Posterior vena cava (tissue), 2 donors: ENCODE measurements at places on chromosomes 1 and 21.

DNA sequence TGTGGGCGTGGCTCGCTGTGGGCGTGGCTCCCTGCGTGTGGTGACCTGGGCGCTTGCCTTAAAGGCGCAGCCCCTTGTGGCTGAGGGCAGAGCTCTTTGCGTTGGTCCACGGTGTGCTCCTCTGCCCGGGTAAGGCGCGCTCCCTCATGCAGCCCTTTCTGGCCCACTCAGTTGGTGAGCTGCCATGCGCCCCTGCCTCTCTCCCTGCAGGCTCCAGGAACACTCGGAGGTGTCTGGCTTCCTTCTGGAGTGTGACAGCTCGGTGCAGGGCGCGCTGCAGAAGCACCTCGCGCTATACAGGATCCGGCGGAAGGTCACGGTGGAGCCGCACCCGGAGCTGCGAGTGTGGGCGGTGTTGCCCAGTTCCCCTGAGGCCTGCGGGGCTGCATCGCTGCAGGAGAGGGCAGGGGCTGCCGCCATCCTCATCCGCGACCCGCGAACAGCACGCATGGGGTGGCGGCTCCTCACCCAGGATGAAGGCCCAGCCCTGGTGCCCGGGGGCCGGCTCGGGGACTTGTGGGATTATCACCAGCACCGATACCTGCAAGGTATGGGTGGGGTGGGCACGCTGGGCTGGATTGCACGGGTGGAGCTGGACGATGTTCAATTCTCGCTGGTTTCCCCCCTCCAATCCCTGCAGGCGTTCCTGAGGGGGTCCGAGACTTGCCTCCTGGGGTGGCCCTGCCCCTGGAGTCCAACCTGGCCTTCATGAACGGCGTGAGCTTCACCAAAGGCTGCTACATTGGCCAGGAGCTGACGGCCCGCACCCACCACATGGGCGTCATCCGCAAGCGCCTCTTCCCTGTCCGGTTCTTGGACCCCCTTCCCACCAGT lies 9.1 kb downstream of the IBA57 start:
- DNase-seq: peak; percentile 82

GRCh38 chr1:224212618-224213061 lies 29.6 kb downstream of the DEGS1 start:
- DNase-seq: peak; percentile 70

GRCh38 chr1:66261364-66261763 lies 272.6 kb upstream of the SGIP1 start:
- DNase-seq: no peak

DNA sequence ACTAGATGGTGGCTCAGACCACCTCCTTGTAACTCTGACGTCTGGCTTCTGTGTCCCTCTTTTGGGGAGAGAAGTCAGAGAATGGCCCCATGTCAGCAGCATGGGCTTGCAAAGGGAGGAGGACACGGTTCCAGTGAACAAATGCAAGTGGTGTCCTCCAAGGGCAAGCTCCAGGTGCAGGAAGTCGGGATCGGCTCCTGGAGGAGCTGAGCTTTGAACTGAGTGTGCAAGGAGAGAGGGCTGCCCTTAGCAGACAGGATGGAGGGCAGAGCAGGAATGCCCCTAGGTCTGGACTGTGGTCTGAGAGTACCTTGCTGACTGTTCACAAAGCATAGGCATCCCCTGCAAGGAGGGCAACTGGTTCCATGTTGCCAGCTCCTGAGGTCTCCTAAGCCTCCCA lies 17.3 kb downstream of the PKP1 start:
- DNase-seq: no peak

DNA sequence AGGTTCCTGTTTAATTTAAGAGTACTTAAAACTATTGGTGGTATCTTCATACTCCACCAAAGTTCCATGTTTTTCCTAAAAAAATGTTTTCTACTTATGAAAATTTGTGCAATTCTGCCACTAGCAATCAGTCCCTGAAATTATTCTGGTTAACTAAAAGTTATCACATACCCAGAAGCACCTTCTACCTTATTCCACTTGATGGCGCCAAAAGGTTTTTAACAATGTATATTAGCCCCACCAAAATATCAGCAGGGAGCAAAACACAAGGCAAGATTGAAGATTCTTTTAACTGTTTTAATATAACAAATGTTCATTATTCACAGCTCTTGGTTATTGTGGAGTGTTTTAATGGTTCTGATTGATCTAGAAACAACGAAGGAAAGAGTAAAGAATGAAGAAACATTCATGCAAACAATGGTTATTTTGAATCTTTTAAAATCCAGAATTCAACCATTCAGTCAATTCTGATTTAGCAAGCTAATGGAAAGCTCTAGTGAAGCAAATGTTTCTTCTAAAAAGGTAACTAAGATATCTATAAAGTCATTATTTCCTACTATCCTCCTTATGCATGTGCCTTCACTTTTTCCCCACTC lies 67.2 kb downstream of the TTLL7 start:
- no peak for DNase-seq

DNA sequence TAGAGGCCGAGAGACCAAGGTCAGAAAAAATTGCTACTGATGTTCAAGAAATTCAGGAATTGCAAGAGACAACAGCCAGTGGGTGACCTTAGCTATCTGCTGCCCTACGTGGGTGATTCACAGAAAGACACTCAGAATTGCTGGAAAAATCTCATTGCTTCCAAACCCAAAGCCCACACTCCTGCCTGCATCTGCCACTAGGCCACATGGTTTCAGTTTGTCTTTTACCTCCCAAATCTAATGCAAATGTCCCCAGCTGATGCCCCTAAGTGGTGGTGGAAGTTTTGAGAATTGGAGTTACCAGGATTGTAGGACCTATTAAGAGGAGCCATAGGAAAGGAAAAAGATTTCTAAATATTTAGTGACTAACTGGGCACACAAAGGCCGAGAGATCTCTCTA lies 341.5 kb upstream of the CHRM3 start:
- no peak for DNase-seq

DNA sequence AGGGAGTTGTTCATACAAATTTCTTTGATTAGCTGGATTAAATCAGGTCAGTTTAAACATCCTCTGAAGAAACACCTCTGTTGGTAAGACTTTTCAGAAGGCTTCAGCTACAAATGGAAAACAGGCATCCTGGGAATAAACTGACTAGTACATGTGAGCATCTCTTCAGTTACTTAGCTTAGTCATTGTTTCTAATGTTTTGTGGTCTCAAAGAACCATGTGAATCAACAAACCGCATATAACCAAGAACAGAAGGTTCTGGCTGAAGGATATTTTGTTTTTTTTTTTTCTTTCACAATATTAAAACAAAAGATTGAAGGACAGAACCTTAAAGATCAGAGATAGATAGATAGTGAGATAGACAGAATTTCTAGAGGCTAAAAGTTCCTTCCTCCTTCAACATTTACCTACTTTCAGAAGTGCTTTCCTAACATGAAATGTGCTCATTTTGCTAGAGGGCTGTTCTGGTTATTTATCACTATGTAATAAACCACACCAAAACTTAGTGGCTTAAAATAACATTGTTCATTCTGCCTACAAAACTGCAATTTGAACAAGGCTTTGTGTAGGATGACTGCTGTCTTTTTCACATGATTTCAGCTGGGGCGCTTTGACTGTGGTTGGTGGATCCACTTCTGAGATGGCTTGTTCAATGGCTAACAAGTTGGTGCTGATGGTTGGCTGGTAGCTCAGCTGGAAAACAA lies 119.8 kb upstream of the PTGFR start:
- DNase-seq: no peak

DNA sequence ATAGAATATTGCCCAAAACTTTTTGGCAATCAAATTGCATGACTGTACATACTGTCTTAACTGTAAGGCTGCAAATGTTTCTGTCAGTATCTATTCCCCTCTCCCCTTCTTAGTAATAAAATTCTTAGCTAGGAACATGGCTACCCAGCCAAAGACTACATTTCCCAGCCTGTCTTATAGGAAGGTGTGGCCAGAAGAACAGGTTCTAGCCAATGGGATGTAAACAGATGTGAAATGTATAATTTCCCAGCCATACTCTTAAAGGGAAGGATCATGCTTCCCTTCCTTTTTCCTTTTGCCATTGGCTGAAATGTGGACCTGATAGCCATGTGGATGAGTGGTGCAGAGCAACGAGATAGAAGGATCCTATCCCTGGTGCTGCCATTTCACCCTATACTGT lies 7.0 kb upstream of the HIVEP3 start:
- no peak for DNase-seq

DNA sequence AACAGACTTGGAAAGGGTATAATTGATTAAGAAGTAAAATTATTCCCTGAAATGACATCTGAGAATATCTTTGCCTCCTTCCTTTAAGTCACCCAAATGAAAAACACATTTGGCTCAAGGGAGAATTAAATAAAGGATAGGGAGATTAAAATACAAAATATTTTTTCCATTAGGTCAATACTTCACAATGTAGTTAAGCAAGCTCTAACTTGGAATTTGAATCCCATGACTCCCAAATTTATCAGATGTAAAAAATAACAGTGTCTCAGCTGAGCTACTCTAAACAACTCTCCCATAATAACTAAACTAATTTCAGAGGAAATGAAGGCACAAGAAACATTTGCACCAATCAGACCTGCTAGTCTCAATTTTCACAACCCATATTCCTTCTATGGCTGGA lies 6.5 kb upstream of the NMNAT2 start:
- no peak for DNase-seq

GRCh38 chr1:236920286-236920894 lies 83.9 kb downstream of the MT1HL1 start:
- DNase-seq: no peak

DNA sequence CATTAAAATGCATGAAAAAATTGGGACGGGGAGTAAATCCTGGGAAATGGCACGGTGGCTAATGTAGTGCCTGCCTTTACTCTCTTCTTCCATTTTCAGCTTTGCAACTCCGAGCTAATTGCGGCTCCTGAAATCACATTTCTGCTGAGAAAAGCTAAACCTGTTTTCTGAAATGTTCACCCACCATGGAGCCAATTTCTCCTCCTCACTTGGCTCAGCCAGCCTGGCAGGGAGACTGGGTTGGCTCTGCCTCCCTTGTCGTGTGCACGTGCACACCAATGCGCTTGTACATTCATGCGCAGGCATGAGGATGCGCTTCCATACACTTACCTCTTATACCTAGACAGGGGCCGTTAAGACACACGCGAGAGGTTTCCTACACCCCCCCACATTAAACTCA lies 165.4 kb downstream of the PLXNA2 start:
- DNase-seq: peak; percentile 23

GRCh38 chr1:47797575-47797974 lies 199.6 kb downstream of the TRABD2B start:
- peak; percentile 88 for DNase-seq

DNA sequence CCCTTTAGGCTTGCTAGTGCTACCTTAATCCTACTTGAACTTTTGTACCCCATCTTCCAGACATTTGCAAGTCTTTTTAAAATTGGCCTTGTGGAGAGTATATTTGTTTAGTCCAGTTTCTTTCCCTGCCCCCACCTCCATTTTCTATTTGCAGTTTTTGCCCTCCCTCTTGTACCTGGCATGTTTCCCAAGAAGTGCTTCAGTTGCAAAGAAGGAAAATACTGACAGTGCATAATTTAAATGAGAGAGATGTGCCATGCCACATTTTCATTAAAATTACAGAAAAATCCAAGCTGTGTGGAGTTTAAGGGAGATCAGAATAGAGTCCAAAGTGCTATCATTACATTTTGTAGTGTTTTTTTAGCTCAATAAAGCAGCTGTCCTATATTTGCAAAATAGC lies 150.0 kb upstream of the ADGRL2 start:
- no peak for DNase-seq

- DNase-seq: no peak
Measured at GRCh38 chr1:221310180-221310579, 430.9 kb downstream of the HLX start.
